Fibroblast of mammary gland (primary cell): ENCODE measurements at places on chromosomes 16 and 17.

GRCh38 chr17:69460963-69461922 lies 46.7 kb downstream of the MAP2K6 start:
- no peak for DNase-seq

DNA sequence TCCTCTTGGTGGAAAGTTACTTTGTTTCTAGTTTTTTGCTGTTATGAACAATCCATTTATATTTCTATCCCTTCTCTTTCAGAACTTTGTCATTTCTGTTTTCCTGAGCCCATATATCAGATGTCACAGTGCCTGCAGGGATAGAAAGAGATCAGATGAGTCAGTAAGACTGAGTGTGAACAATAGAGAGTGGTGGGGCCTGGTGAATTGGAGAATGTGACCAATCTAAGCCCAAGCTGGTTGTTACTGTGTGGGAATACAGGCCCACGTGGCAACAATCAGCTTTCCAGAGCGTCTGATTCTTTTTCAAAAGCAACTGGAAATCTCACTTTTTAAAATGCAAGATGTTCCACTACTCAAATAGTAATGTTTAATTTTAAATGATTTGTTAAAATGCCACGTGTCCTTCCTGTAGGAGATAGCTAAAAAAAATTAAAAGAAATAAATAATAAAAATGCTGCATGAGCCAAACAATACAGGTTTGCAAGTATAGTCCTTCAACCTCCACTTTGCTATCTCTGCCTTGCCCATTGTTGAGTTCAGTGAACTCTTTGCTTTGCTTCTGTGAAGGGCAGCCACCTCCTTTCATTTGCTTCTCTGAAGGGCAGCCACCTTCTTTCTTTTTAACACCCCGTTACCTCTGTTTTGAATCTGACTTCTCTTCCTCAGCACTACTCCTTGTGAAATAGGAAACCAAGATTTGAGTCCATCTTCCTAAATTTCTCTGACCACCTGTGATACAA lies 9.6 kb downstream of the DCTN5 start:
- DNase-seq, result peak; percentile 26

- peak; percentile 27 for DNase-seq
Observed at GRCh38 chr17:32519228-32520103, 32.7 kb downstream of the CDK5R1 start.

GRCh38 chr17:69551212-69552010 lies 136.9 kb downstream of the MAP2K6 start:
- peak; percentile 34 for DNase-seq

GRCh38 chr16:14180481-14180944 lies 109.4 kb downstream of the MRTFB start:
- DNase-seq, result peak; percentile 54

DNA sequence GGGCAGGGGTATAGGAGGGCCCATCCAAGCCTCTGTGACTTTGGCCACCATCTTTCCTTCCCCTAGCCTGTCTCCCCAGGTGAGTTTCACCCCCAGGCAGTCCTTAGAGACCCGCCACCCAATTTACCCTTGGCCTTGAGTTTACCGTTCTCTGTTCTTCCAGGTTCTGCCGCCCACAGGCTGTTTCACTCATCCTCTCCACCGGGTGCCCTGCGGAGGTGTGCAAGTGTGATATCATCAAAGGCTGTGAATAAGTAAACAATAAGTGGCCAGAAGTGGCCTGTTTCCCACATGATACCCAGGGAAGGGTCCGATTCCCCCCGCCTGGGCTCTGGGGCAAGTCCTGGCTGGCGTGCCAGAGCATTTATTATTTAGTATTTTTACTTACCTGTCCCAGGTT lies 15.1 kb upstream of the TLCD3B start:
- DNase-seq, result no peak

- DNase-seq, result no peak
Observed at GRCh38 chr17:14910916-14911315, 354.2 kb downstream of the PMP22 start.

GRCh38 chr16:72475688-72476087 lies 303.7 kb upstream of the PMFBP1 start:
- no peak for DNase-seq

DNA sequence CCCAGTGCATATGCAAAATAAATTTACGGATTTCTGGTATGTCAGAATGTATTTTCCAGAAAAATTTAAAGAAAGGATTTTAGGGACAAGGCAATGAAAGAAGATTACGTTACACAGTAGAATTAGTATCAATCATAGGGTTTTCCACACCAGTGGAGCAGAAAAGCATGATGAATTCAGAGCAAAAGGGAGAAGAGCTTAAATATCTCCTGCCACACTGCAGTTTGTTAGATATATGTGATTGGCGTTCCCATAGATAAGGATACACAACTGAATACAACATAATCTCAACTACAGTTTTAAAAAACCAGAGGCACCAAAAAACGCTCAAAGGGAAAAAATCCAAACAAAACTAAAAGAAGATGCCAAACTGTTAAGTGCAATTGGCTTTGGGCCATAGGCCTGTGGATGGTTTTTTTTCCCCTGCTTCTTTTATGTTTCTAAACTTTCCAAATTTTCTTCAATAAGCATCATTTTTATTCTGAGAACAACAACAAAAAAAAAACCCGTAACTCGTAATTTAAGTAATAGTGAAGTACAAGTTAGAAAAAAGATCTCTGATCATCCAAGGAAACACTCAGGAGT lies 22.3 kb downstream of the MARF1 start:
- DNase-seq, result no peak

DNA sequence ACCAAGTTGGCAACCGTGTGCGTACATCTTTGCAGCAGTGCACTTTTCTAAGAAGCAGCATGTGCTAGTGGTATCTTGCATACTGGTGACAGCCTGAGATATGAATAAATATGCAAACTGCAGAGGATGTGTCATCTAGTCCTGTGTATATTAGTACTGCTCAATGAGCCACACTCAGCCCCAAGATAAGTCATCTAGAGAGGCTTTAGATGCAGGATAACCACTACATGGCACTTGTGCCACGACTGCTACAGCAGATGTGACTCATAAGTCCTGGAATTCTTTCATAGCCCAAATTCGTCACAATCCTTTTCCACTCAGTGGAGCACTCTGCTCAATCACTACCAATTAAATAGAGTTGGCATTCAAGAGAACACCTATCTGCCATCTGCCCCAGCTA lies 171.5 kb downstream of the AXIN2 start:
- peak; percentile 78 for DNase-seq

DNA sequence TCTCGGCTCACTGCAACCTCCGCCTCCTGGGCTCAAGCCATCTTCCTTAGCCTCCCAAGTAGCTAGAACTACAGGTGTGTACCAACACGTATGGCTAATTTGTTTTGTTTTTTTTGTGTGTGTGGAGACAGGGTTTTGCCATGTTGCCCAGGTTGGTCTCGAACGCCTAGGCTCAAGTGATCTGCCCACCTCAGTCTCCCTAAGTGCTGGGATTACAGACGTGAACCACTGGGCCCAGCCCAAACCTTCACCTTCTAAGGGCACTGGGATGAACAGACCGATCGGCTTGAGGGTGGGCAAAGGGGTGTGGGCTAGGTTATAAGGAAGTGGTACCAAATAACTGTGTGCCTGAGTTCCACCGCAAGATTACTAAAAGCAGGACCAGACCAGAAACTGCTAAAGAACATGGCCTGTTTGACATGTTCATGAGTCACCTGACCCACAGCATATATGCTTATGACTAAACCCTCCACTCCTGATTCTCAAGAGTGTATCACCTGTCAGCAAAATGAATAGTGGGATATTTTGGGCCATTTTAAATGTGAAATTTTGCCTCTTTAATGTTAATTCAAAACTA lies 8.1 kb downstream of the TMEM97 start:
- peak; percentile 52 for DNase-seq

- no peak for DNase-seq
Observed at GRCh38 chr16:63943566-63943965, 1178.3 kb downstream of the CDH11 start.
